ENCODE measurements at places on chromosomes 4 and X.
A peak's percentile ranks its signal among the peaks of the same experiment; 100 is the strongest.

GRCh38 chr4:25057299-25057698 is 26.6 kb upstream of the LGI2 start:
- no peak for DNase-seq

GRCh38 chrX:148658115-148658730 is 157.8 kb downstream of the AFF2 start:
- no peak for DNase-seq

GRCh38 chr4:7381221-7381889 is 53.4 kb downstream of the PSAPL1 start:
- no peak for DNase-seq

DNA sequence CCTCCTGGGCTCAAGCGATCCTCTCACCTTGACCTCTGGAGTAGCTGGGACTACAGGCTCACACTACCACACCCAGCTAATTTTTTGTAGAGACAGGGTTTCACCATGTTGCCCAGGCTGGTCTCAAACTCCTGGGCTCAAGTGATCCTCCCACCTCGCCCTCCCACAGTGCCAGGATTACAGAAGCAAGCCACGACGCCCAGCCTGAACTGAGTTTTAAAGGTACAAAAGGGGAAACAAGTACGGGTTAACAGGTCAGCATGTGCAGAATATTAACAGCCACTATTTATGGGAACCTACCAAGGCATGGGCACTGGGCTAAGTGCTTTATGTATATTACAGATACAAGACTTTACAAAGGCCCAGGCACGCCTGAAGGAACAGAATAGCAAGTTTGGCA is 164.3 kb upstream of the GPC4 start:
- no peak for DNase-seq

DNA sequence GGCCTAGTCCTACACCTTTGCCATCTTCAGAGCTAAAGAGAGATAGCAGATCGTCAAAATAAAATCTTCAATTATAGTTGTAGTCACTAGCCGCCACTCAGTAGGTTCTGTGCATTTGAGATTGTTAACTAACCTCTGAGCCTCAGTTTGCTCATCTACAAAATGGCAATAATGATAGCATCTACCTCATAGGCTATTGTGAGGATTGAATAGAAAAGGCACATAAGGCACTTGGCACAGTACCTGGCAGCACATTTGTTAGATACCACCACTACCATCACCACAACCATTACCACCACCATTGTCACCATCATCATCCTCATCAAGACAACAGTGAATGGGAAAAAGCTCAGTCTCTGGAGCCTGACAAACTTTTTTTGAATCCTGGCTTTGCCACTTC is 134.6 kb downstream of the AMMECR1 start:
- no peak for DNase-seq

GRCh38 chr4:172554588-172554987 is 614.0 kb upstream of the GALNT7 start:
- no peak for DNase-seq

DNA sequence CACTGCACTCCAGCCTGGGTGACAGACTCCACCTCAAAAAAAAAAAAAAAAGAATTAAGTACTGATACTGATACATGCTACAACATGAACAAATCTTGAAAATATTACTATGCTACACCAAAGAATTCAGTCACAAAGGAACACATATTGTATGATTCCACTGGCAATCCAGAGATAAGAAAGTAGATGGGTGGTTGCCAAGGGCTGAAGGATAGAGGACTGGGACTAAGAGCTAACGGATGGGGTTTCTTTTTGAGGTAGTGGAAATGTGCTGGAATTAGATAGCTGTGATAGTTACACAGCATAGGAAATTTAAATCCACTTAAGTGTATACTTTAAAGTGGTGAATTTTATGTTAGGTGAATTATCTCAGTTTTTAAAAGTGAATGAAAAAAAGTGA is 12.5 kb downstream of the ATP11C start:
- DNase-seq, result no peak

DNA sequence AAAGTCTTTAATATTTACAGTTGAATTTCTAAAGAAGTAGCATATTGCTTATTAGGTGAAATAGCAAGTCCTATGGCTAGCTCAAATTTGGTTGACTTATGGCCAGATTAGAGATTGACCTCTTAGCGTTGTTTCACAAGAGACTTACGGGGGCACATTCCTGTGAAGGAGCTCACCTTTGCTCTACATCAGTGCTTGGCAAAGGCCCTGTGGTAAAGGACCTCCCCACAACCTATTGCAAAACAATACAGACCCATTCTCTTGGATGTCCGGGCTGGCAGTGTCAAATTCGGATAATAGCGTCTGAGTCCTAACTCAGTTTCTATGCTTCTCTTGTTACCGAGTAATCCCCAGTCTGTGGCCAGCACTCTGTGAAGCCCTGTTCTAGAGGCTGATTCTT is 10.9 kb downstream of the PDHA1 start:
- no peak for DNase-seq

- no peak for DNase-seq
Observed at GRCh38 chr4:8350841-8351461, 81.4 kb downstream of the HTRA3 start.

- DNase-seq, result no peak
Observed at GRCh38 chr4:116001291-116001690, 887.9 kb upstream of the NDST4 start.

DNA sequence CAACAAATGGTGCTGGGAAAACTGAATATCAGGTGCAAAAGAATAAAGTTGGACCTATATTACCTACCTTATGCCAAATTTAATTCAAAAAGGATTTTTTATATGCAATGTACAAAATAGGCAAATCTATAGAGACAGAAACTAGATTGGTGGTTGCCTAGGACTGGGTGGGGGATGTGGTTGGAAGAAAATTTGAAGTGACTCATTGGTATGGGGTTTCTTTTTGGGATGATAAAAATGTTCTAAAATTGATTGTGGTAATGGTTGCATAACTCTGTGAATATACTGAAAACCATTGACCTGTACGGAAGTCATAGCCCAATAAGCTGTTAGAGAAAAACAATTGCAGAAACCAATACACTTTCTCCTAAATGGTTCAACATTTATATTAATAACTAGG is 72.1 kb downstream of the COL4A5 start:
- DNase-seq, result no peak

- DNase-seq, result peak; percentile 27
Observed at GRCh38 chr4:154982187-154983047, 201.3 kb downstream of the RBM46 start.

DNA sequence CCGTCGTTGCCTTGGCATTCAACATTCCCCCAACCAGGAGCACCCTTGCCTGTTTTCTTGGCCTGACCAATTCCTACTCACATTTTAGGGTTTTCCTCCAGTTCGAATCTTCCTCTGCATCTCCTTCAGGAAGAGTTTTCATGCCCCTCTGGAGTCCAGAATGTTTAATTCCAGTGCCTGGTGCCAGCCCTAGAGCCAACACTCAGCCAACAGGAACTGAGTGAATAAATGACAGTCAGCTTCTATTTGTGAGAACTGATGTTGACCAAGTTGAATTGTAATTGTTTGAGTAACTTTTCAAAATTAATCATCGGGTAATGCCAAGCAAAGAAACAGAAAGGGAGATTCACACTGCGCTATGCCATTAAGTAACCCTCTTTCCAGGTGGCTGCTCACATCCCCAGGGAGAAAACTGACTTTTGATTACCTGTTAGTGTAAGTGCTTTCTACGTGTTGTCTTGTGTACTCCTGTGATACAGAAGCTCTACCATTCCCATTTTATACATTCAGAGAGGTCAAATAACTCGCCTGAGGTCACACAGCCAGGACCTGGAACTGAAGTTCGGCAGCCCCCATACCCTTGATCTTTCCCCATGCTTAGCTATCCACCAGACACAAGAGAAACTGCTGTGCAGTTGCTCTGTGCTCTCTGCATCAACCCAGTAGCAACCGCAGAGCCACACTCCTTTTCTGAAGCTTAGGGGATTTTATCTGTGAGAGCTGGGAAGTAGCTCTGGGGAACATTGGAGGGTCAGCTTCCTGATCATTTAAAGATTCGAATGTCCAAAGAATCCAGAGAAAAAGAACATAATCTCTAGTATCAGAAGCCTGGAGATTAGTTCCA is 19.0 kb upstream of the SLC2A9 start:
- DNase-seq, result no peak

DNA sequence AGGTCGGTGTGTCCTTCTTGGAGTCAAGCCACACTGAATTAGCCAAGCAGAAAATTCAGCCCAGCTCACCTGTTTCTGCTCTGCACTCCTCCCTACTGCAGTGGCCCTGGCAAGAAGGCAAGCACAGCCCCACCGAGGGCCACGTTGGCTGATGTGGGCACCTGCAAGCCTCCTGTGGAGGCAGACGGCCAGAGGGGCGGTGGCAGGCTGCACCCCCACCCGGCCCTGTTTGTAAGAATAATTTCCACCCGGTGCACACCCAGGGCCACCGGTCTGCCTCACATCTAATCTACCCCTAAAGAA is 18.8 kb downstream of the PPP2R2C start:
- no peak for DNase-seq

- DNase-seq, result no peak
Observed at GRCh38 chr4:18138076-18138665, 116.6 kb upstream of the LCORL start.

GRCh38 chr4:67236788-67237187 is 308.5 kb downstream of the CENPC start:
- DNase-seq, result no peak

- DNase-seq, result no peak
Observed at GRCh38 chr4:156053174-156053573, 99.5 kb upstream of the CTSO start.

DNA sequence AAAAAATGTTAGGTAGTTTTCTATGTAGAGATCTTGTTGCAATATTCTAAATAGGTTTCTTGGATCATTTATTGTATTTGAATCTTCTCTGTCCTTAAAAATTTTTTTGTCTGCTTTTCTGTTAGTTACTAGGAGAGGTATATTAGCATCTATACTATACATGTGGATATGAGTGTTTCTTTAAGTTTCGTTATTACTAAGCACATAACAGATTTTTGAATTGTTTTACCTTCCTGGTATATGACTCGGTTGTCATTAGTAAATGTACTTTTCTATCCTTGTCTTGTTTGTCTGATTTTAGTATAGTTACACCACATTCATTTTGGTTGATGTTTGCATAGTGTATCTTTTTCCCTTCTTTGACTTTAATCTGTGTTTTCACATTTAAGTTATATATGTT is 20.2 kb downstream of the PYURF start:
- DNase-seq, result no peak

DNA sequence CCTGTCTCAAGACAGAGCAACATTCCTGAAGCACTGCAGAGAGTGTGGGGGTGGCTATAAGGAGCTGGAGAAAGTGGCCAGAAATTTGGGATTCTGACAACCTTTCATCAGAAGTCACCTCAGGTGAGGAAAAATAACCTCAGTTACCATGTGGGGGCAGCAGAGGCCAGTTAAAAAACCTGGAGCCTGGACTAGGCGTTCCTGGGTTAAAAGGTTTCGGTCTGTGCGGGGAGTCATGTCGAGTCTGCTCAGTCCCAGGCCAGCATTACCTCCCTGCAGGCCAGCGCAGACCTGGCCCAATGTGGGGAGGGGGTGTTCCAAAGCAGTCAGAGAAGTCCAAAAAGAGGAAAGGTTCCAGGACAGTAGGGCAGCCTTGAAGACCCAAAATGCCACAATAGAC is 10.9 kb upstream of the NALF2 start:
- DNase-seq, result no peak

GRCh38 chr4:144985531-144985930 is 112.5 kb downstream of the ANAPC10 start:
- no peak for DNase-seq

GRCh38 chrX:29295987-29296680 is 708.9 kb downstream of the IL1RAPL1 start:
- DNase-seq, result no peak

- no peak for DNase-seq
Observed at GRCh38 chr4:16646459-16646858, 252.0 kb downstream of the LDB2 start.

GRCh38 chr4:137213372-137214173 is 318.7 kb downstream of the PCDH18 start:
- DNase-seq, result peak; percentile 9

GRCh38 chrX:18702362-18703195 is 4.9 kb upstream of the PPEF1 start:
- no peak for DNase-seq

DNA sequence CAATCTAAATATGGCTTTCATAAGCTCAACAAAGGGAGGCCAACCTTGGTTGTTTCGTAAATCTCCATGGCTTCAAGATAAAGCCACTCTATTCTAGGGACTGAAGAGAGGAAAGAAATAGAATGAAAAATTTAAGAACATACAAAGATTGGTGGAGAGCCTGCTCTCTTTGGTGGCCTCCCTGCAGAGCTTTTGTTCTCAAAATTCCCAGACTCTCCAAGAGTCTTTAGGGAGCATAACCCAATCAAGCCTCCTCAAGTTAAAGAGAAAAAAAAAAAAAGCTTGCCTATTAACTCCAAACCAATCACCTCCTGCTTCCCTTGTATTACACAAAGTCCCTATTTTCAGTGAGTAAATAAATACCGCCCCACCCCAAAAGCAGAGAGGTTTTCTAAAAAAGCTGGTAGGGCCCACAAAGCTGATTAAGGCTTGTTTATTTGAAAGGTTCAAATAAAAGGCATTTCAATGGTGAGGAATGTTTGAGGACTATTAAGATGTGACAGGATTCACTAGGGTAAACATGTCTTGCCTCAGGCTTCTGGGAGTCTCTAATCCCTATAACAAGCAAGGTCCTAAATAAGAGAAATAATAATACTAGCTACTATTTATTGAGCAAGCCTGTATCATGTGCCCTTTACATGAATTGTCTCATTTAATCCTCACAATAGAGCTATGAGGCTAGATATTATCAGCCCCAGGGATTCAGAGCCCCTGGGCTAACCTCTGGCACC is 71.6 kb downstream of the GPC3 start:
- no peak for DNase-seq

DNA sequence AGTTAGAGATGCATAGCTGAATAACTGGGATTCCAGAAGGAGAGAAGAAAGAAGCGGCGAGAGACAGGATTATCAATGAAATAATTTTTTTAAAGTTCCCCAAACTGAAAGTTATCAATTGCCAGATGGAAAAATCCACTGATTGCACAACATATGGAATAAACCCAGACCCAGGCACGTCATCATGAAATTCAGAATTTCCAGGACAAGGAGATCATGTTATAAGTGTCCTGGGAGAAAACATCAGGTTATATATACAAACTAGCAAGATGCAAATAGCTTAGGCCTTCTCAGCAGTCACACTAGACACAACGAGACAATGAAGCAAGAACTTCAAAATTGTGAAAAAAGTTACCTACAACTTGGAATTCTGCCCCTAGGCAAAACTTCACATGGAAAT is 200.0 kb downstream of the PALLD start:
- no peak for DNase-seq

GRCh38 chr4:78592088-78592783 is 40.7 kb downstream of the ANXA3 start:
- DNase-seq, result no peak

Measured in amniotic stem cell (primary cell).